ENCODE measurements at places on chromosomes 6 and 20. TPM values are rescaled to one million over a fixed set of nuclear protein-coding genes. Genes with fewer than 3 reads are reported as not detected.
A peak's percentile ranks its signal among the peaks of the same experiment; 100 is the strongest.

- DNase-seq: no peak
These were observed 44.4 kb downstream of the FYN start for GRCh38 chr6:111828809-111829208.

Gene GPSM3
- total RNA-seq: 6.2 TPM

GRCh38 chr20:9011121-9011520 is 57.8 kb upstream of the PLCB4 start:
- DNase-seq: no peak

DNA sequence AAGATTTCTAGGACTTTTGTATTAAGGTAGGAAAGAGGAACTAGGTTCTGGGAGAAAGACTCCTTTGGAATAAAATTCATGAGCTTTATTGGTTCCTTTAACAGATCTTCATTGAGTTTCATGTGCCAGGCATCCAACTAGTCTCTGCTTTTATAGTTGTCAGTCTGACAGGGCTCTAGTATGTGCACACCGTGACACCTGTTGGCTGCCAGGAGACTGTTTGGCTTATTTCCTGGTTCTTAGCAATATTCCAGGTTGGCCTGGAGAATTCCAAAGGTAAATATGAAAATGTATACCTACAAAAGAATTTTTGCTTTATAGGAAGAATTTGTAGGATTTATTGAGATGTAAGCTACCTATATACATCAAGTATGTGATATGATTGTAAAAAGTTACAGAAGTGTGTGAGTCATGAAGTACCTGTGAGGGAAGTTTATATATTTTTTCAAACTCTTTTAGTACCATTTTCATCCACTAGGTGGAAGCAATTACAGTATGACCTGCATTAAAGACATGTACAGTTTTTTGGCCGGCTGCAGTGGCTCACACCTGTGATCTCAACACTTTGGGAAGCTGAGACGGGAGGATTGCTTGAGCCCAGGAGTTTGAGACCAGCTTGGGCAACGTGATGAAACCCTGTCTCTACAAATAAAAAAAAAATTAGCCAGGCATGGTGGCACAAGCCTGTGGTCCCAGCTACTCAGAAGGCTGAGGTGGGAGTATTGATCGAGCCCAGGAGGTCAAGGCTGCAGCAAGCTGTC is 35.2 kb downstream of the NDUFAF5 start:
- peak; percentile 12 for DNase-seq

Gene CCN5
- total RNA-seq: 0.94 TPM

Gene APCDD1L
- total RNA-seq: not detected

GRCh38 chr20:45751721-45752120 is 29.6 kb downstream of the SPINT4 start:
- DNase-seq: no peak

DNA sequence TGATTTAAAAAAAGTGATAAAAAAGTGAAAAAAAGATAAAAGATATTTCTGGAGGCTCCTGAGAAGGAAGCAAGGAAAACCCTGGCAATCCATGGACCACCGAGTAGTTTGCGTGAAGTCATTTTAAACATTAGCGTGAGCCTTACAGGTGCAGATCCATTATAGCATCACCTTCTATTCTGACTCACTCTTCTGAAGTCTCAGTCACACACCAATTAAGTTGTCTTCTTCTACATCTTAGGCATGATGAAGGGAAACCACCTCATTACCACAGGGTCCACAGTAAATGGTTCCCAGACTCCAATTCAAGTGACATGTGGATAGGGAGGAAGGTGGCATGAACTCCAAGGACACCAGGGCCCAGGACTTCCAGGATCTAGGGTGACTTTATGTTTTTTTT is 99.1 kb downstream of the GJA10 start:
- no peak for DNase-seq

DNA sequence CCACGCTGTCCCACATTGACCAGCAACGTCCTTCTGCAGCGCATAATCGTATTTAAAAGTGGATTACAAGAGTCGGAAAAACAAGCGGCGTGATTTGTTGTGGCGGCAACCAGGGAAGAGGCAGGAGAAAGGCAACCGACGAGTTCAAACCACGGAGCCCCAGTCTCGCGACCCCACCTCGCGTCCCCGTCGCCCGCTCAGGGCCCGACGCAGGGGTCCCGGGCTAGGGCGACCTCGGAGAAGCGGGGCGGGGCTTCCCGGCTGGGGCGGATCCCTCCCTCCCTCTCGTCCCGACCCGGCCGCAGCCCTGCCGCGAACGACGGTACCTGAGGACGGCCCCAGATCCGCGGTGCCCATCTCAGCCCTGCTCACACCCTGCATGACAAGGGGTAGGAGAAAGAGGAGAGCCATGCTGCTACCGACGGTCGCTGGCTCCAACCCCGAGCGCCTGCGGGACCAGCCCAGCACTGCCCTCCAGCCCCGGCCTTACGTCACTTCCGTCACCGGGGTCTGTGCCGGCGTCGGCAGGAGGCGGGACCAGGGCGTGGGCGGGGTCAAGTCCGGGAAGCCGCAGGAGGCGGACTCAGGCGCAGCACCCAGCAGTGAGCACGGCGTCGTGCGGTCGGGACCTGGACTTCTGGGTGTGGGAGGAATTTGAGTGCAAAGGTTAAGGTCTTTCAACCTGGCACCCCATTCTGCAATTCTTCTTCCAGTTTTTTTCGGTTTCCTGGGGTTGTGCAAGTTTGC is at the start of gene IFNGR1:
Gene IFNGR1, minus strand, starts transcription at position 469 of the 747 bp plus-strand sequence. Its CDS starts 58 bp downstream, at position 411.
- DNase-seq: peak; percentile 95

DNA sequence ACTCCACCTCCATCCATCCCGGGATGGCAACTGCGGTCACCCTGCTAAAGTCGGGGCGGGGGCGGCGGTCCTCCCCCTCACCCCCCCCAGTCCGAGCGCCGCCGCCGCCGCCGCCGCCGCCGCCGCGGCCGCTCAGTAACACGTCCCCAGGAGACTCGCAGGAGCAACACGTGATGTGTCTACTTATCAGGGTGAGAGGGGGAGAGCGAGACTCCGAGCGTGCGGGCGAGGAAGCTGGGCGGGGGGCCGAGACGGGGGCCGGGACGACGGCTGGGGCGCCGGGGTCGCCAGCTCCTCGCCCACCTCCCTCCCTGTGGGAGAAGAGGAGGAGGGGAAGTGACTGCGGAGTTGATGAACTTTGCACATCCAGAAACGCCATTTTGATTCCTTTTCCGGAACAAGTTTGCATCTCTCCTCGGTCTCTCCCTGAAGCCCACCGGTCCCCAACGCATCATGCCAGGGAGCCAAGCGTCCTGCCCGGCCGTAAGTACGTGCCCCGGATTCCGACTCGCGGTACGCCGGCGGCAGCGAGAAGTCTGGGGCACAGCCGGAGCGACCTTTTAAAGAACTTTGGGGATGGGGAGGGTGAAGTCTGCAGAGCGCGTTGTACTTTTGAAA is at the start of gene RREB1:
Gene RREB1, plus strand, starts transcription at position 384 of the 618 bp plus-strand sequence. CDS start 73,951 bp downstream, outside the sequence.
- peak; percentile 44 for DNase-seq

- no peak for DNase-seq
These were observed 236.5 kb downstream of the GMPR start for GRCh38 chr6:16474772-16475493.

Gene ZNF831
- not detected for total RNA-seq

DNA sequence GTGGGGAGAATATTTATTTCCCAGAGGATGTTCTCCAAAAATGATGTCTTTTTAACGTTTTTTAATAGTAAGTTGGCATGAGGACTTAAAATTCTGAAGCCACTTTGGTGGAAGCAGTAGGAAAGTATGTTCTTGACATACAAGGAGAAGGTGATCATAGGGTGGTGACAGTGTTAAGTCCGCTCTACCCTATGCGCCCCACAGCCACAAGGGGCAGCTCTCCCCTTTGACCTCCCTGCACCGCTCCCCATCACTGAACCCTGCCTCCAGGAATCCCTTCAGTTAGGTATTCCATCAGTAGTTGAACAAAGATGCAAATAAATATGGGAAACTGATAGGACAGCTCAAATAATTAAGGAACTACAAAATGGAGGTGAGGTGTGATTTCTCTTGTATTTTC is 111.4 kb downstream of the PLEKHG1 start:
- DNase-seq: no peak

DNA sequence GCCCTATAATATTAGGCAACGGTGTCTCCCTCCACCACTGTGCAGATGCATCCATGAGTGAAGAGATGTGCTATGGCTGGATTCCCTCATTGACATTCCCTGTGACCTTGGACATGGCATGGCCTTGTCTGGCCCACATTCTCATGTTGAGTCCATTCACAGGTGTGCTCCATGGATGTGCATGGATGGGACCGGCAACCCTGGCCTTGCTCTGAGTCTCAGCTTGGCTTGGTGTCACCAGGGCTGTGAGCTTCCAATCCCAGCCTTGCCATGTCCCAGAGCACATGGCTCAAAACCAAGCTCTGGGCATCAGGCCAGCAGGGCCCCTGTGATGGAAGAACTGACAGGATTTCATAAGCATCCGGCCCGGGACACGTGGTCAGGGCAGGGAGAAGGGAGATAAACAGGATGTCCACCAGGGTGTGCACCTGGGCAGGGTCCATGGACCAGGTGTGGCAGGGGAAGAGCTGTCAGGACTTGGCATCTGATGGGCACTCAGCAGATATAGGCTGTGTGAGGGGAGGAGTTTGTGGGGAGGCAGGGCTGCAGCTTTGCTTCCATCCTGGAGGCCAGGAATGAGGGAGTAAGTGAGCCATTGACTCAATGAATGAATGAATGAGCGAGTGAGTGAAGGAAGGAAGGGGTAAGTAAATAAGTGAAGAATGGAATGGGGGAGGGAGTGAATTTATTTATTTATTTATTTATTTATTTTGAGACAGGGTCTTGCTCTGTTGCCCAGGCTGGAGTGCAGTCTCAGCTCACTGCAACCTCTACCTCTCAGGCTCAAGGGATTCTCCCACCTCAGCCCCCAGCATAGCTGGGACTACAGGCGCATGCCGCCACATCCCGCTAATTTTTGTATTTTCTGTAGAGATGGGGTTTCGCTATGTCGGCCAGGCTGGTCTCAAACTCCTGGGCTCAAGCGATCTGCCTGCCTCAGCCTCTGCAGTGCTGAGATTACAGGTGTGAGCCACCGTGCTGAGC is 15.7 kb downstream of the NRSN2 start:
- DNase-seq: peak; percentile 95

Gene SLC35D3
- total RNA-seq: not detected

- no peak for DNase-seq
These were observed 60.4 kb upstream of the CCN2 start for GRCh38 chr6:132011582-132011981.

DNA sequence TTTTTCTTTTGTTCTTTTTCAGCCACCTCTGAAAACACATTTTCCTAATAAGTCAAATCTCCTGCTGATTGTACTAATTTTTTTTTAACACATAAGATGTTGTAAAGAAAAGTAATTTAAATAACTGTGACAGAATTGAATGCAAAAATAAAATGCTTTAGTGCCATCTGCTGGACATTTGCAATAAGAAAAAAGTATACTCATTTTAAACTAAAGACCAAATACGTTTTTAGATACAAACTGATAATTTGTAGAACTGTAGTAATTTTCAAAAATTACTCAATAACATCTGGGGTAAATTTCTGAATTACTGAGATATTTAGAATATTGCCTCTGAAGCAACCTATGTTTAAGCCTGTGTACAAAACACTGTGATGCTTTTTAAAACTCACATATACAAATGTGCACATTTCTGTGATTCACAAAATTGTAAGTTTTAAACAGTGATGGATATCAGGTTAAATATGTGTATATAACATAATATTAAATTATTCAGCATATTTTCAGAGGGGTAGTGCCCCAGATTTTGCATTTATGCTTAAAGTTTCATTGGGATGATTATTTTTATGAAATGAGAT is 198.7 kb downstream of the RIMS1 start:
- DNase-seq: no peak

Gene SRSF6
- total RNA-seq: 205 TPM

GRCh38 chr6:21228876-21229460 is 364.6 kb upstream of the SOX4 start:
- DNase-seq: no peak

DNA sequence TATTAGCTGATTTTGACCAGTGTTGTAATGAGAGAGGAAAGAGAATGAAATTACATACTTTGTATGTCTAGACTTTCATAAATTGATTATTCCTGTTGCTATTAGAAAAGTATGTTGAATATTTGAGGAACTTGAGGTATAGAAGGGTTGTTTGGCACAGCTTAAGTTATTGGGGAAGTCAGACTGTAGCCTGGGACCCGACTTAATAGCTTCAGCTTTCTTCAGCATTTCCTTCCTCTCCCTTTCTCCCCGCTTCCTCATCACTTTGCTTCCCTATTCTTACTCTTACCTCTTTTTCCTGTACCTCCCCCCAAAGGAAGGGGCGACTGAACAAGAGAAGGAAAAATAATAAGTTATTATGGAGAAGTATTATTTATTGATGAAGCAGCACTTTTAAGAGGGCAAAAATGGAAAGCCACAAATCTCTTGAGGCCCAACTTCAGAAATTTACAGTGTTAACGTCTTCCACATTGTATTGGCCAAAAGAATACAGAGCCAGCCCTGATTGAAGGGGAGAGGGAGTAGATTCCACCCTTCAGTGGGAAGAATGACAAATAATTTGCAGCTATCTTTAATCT is 7.4 kb downstream of the SENP6 start:
- no peak for DNase-seq

Gene DUSP15
- total RNA-seq: 0.47 TPM

DNA sequence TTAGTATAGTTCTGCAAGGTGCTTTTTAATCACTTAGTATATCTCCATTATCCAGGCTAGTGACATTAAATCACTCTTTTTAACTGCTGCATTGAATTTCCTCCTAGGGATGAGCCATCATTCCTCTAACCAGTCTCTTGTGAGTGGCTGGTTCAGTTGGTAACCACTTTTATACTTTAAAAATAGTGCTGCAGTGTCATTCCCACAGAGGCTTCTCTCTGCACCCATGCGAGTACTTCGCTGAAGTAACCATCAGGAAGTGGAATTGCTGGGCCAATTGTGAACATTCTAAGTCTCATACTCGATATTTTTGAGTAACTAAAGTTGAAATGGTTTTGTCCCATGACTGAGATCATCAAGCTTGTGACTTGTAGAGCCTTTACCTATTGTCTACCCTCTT is 2.1 kb downstream of the BTN3A2 start:
- DNase-seq: no peak

DNA sequence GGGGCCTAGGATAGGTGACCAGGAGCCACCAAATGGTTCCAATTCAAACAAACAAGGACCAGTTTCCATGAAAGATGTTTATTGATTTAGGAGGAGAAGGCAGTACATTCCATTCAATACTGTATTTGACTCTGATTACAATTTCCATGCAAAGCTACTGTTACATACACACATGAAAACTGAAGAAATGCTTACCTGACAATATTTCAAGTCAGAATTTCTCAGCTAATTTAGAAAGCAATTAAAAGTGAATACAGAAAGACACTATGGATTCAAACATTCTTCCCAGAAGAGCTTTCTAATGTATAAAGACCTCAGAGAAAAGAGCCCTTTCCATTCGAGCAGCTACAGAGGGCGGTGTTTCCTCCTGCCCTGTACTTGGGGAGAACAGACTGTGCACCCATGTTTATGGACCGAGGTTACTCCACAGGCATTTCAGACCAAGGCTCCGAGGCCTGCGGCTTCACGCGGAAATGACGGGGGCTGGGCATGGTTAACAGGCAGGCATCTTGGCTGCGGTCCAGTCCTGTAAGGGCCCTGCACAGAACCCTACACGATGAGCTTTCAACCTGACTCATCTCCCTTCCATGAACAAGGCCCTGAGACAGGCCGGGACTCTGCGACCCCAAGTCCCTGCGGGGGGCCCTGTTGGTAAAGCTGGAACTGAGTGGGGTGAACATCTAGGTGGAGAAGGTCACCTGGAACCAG is 25.7 kb upstream of the TCFL5 start:
- DNase-seq: no peak
